ENCODE measurements at places on chromosomes 12 and 14.

- DNase-seq = no peak
Measured at GRCh38 chr14:35222324-35222723, 69.9 kb upstream of the PSMA6 start.

GRCh38 chr12:70733385-70733784, 96.2 kb upstream of the PTPRB start:
- DNase-seq = no peak

DNA sequence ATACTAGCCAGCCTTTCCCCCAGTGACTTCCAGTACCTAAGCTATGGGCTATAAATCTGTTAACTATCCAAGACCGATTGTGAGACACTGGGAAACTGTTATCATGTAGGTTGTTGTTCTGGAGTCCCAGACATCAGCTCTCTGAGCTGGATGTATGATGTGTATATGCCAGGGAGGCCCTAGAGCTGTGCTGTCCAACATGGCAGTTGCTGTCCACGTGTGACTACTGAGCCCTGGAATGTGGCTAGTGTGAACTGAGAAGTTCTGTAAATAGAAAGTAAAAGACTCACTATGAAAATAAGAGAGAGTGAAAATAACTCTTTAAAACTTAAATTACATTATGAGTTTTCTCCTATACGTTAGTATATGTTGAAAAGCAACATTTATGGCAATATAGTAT, 755.8 kb upstream of the FBXO33 start:
- DNase-seq = no peak

GRCh38 chr12:659090-659683, 4.1 kb downstream of the NINJ2 start:
- peak; percentile 13 for DNase-seq

- no peak for DNase-seq
Measured at GRCh38 chr14:72452774-72453173, 441.1 kb downstream of the DPF3 start.

DNA sequence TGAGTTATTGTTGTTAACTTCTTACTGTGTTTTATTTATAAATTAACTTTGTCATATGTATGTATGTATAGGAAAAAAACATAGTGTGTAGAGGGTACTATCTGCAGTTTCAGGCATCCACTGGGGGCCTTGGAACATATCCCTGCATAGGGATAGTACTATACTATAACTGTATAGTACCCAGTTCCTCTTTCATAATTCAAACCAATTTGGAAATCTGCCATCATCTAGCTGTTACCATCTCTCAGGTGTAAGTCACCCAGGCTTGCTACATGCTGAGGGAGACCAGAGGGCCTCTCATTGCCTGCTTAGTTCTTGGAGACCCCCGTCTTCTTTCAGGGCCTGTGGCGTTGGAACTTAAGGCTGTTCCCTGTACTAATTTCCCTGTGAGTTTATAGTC, 12.9 kb upstream of the DCD start:
- no peak for DNase-seq

- DNase-seq = no peak
Measured at GRCh38 chr14:57174466-57174865, 94.2 kb downstream of the EXOC5 start.

- DNase-seq = peak; percentile 52
Measured at GRCh38 chr14:87615822-87616679, 376.9 kb downstream of the GALC start.

All from activated T-cell treated with anti-CD3 and anti-CD28 coated beads, Interleukin-2, amount 50 U/mL, for 48 hours (primary cell).